ENCODE measurements at places on chromosomes 1 and 21.

DNA sequence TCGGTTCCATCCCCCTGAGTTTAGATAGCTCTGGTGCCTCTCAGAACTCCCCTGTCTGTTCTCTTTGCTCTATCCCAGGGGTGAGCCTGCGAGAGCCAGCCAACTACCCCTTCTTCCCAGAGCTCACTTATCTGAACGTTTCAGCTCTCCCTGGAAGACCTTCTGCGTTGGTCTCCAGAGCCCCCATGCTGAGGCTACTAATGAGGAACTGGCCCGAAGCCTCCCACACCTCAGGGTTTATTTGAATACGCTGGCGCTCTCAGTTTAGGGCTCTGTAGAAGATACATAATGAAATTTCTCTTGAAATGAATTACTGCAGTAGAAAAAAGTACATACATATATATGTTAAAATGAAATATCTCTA is 43.5 kb downstream of the TCEANC2 start:
- no peak for DNase-seq

- no peak for DNase-seq
Observed at GRCh38 chr1:219329578-219329977, 155.9 kb downstream of the LYPLAL1 start.

DNA sequence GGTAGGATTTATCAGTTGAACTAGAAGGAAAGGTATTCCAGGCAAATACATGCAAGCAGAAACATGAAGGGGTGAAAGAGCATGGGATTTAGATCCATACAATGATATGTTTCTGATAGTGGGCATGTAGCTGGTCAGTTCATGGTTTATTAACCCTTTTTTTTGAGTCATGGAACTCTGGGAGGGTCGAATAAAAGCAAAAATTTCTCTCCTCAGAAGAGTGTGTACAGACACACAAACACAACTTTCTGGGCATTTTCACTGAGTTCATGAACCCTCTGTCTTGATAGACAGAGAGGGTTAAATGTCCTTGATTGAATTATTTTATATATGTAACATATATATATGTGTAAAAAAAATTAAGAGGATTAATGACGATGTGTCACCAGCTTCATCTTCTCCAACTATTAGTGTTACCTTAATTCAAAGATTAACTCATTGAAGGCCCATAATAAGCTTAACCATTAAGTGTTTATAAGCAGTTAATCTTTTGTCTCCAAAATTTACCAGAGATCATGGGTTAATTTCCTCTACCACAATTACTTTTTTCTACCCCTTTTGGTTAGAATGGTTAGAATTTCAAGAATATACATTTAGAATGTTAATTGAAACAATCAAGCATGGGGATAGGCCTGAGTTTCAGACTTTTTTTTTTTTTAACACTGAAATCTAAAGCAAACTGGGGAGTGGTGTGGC is 4.6 kb downstream of the JUN start:
- DNase-seq: no peak

GRCh38 chr1:151255381-151255780 is 847 bp downstream of the PSMD4 start:
- DNase-seq: no peak

DNA sequence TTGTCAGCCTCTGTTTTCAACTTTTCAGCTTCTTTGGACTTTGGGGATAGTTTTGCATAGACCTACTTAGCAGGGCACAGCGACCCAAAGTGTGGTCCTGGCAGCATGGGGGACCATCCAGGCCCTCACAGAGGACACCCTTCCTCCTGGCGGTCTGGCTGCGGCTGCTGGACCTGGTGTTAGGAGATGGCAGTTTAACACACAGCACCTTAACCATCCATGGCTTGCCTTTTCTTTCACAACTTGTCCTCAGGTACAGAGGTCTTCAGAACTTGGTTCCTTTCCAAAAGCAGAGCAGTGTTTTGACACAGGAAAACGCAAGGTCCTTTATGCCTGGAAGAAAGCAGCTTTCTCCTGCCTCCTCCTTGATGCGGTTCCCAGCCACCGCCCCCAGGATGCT is 68.1 kb downstream of the RHOU start:
- peak; percentile 69 for DNase-seq

GRCh38 chr1:5944843-5945167 is 47.4 kb downstream of the NPHP4 start:
- DNase-seq: no peak

GRCh38 chr1:212915245-212916091 is 34.9 kb upstream of the VASH2 start:
- DNase-seq: no peak

DNA sequence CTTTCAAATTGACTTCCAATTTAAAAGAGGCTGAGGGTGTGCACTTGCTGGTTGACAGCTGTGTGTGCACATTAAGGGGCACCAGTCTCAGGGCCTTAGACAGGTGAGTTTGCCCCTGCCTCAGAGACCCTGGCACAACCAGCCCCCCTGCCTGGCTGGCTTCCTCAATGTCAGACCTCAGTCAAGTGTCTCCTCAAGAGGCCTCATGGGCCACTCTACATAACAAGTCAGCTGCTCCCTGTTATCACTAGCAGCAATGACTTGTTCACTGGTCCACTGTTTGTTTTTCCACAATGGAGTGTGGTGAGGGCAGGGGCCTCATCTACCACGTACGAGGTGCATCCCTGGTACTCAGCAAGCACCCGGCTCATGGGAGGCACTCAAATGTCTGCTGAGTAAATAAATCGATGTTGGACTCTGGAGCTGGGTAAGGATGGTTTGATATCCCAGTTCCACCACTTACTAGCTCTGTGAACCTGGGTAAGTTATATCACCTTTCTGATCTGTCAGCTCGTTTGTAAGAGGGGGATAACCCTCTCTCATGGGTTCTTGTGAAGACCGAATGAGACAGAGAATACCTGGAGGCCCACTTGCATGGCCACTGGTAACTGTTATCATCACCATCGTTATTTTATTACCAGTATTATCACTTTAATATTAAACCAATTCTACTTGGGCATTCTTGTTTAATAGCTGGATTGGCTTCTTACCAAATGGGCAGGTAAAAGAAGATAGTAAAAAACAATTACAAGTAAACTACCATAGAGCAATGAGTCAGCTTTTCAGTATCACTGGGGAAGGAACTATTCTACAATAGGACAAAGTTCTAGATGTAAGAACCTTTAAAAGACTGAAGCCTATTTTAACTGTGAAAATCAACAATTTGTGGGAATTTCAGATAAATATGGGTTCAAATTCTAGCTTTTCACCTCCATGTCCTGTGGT is 64.6 kb downstream of the SLC66A1 start:
- no peak for DNase-seq

GRCh38 chr1:25744140-25744581 is 55.8 kb upstream of the SELENON start:
- no peak for DNase-seq

GRCh38 chr1:18936471-18936813 is 20.0 kb downstream of the IFFO2 start:
- no peak for DNase-seq

DNA sequence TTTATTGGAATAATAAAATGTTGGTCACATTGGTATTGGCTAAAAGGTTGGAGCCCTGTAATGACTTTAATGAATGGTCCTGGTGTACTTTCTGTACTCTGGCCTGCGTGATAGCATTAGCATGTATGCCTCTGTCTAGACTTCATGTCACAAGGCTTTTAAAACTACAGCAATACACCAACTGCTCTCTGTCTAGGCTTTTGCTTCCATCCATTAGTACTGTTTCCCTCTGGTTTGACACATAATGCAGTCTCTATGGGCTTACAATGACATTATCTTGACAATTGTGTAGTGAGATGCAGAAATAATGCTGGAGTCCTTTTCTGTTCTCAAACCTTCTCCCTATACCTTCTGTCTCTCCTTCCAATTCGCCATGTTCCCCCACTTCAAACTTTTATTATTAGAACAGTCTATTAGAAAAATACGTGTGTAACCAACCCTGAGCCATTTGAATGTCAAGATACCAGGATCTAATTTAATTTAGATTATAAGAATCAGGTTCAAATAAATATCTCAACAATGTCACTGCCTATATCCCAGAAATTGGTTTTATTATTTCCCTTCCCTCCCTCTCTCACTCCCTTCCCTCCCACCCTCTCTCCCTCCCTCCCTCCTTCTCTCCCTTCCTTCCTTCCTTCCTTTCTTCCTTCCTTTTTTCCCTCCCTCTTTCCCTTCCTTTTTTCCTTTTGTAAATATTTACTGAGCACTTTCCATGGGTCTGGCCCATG is 8.8 kb downstream of the C8A start:
- no peak for DNase-seq

All from left lobe of liver (tissue), 2 donors.